ENCODE measurements at places on chromosomes 3 and 15. TPM values are rescaled to one million over a fixed set of nuclear protein-coding genes. Genes with fewer than 3 reads are reported as not detected.

SV2B gene
- total RNA-seq = 3.4 TPM

DNA sequence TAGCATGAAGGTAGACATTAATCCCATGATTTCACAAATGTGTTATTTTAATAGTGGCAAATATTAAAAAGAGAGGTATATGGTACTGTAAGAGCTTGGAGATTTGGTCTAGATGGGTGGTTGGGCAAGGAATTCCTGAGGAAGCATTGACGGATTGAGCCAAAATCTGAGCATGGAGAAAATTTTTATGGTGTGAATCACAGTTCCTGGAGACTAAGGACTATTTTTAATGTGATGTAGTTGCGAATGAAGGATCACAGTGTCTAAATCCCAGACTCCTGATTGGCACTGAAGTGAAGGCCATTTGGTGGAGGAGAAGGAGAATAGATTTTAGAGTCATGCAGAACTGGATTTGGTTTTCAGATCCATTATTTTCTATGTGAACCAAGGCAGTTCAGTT lies 188.7 kb upstream of the FEZF2 start:
- no peak for DNase-seq

- no peak for DNase-seq
These were observed 240.4 kb upstream of the BHLHE40 start for GRCh38 chr3:4738737-4739274.

GPR160 gene
- 1.7 TPM for total RNA-seq

- no peak for DNase-seq
These were observed 71.0 kb downstream of the TCF12 start for GRCh38 chr15:56989411-56989924.

GRCh38 chr15:55698653-55699052 lies 44.3 kb downstream of the PRTG start:
- DNase-seq = no peak

- DNase-seq = no peak
These were observed 30.8 kb downstream of the MAP4 start for GRCh38 chr3:47985381-47985780.

TRANK1 gene
- 23.5 TPM for total RNA-seq

DNA sequence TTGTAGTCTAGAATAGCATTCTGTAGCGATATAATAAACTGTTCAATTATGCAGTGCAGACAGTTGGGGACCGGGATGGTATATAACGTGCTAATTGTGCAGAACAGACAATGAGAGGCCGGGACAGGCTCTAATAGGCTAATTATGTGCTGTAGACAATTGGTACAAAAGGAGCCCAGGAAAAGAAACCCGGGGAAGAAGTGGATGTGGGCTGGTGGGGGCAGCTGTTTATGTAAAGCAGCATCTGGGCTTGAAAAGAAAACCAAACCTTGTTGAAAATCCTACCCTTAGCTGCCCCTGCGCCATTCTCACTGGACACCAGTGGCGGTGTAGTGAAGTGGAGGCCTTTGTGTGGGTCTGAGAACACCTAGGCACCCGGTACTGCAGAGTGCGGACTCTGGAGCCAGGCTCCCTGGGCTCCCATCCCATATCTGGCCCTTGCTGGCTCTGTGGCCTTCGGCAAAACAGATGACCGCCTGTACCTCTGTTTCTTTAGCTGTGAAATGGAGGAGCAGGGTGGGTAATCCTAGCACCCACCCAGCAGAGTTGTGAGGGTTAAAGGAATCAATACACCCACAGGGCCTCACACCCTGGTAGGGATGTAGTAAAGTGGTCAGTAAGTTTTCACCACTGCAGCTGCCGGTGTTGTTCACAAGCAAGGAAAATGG lies 51.5 kb downstream of the CMTM6 start:
- DNase-seq = no peak

DNA sequence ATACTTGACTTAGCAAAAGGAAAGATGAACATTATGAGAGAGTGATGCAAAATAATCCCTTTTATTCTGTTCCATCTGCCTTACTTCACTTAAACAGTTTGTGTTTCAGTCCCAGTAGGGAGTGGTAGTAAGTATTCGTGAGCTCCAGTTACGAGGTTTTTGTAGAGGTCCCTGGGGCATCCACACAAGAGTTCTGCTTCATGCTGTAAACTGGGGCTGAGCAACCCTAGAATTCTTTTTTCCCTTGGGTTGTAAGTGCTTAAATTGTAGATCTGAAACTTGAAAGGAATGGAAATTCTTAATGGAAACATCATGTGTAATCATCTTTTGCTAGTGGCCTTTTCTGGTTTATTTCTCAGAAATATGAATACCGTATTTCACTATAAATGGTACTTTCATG lies 79.5 kb downstream of the SEMA6D start:
- no peak for DNase-seq

DNA sequence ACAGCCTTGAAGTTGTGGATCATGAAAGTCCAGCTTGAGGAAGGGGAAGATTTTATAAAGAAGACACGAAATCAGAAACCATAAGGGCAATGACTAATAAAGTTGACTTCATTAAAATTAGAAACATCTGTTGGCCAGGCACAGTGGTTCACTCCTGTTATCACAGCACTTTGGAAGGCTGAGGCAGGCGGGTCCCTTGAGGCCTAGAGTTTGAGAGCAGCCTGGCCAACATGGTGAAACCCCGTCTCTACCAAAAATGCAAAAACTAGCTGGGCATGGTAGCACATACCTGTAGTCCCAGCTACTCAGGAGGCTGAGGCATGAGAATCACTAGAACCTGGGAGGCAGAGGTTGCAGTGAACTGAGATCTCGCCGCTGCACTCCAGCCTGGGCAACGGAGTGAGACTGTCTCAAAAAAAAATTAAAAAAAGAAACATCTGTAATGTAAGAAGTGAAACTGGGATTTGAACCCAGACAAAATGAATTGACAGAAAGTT lies 7.9 kb upstream of the UBXN7 start:
- no peak for DNase-seq

CSK gene
- total RNA-seq = 31.8 TPM

DNA sequence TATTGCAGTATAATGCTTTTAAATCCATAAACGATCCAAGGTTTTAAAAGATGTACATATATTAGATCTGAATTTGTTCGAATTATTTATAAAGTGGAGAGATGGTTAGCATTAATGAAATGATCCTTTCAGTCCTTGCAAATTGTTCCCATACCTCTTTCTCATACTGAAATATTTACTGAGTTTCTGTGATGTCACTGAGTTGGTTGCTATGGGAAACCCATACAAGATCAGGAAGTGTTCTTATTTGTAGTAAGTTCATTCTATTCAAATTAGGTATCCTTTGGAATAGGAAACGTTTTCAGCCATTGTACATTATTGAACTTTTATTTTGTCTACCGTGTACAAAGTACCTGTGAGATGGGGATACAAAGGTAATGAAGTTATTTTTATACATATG lies 73.2 kb upstream of the CHL1 start:
- DNase-seq = no peak

DNASE1L3 gene
- total RNA-seq = 7.5 TPM

DNA sequence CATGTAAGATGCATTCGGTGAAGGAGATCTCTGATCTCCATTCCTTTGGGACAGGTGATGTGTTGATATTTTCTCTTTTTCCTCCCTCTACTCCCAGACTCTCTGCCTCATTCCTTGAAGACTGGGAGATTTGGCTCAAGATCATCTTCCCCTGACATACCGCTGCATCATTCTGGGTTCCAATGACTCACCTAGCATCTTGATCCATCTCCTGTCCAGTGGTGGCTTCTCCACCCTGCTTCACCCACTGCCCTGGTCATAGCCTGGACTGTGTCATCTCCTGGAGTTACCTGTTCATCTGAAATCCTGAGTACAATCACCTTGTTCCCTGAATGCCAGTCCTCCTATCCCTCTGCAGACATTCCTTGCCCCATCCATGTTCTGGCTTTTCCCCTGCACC lies 57.4 kb upstream of the TRAK1 start:
- no peak for DNase-seq

DNA sequence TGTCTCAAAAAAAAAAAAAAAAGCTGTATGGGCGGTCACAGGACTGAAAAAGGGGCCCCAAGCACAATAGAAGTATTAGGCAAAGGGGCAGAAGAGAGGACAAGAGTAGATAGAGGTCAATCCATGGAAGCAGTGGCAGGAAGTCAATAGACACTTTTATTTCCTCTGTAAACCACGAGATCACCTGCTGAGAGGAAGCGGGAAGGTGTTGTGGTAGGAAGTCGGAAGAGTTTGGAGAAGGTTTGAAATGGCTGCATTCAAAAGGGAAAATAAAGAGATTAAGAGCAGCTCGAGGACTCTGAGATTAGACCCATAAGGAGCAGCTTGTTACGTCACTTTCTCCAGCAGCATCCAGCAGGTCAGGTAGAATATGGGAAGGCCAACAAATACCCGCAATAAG lies 14.2 kb upstream of the ZNF148 start:
- no peak for DNase-seq

GRCh38 chr15:59453474-59454215 lies 15.7 kb downstream of the FAM81A start:
- no peak for DNase-seq

- DNase-seq = no peak
These were observed 55.8 kb upstream of the MYO5C start for GRCh38 chr15:52351206-52351908.

GRCh38 chr3:42891042-42891441 lies 14.9 kb upstream of the ZNF662 start:
- no peak for DNase-seq

GOLGA8Q gene
- 1.3 TPM for total RNA-seq

ECT2 gene
- 7.0 TPM for total RNA-seq

- peak; percentile 93 for DNase-seq
These were observed 16.1 kb downstream of the CD276 start for GRCh38 chr15:73700041-73700842.

- DNase-seq = no peak
These were observed 253.5 kb downstream of the ZIC1 start for GRCh38 chr3:147662705-147663104.

- no peak for DNase-seq
These were observed 34.0 kb upstream of the GNB5 start for GRCh38 chr15:52225230-52225629.

- no peak for DNase-seq
These were observed 581.7 kb downstream of the DIPK2A start for GRCh38 chr3:144553301-144553700.

GRCh38 chr3:36944012-36944640 lies 728 bp downstream of the TRANK1 start:
- peak; percentile 90 for DNase-seq

- no peak for DNase-seq
These were observed 28.1 kb downstream of the TRIM42 start for GRCh38 chr3:140705954-140706353.

LRRIQ4 gene
- total RNA-seq = not detected

CFAP20DC gene
- 0.65 TPM for total RNA-seq

GRCh38 chr3:38133209-38133556 lies 3.7 kb downstream of the ACAA1 start:
- no peak for DNase-seq

IL17RB gene
- total RNA-seq = 0.46 TPM

GRCh38 chr3:154040283-154040682 lies 80.9 kb upstream of the ARHGEF26 start:
- DNase-seq = no peak

PLS1 gene
- not detected for total RNA-seq

DNA sequence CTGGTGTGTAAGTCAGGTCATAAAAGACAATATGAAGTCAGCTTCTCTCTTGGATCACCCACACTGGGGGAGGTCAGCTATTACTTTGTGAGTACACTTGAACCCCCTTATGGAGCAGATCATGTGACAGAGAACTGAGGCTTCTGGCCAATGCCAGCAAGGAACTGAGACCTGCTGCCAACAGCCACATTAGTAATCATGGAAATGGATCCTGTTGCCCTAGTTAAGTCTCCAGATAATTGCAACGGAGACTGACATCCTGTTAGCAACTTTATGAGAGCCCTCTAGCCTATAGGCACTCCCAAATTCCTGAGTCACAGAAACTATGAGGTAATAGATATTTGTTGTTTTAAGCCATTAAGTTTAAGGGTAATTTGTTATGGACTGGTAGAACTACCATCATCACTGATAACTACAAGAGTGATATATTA lies 110.4 kb upstream of the GMNC start:
- no peak for DNase-seq

DNA sequence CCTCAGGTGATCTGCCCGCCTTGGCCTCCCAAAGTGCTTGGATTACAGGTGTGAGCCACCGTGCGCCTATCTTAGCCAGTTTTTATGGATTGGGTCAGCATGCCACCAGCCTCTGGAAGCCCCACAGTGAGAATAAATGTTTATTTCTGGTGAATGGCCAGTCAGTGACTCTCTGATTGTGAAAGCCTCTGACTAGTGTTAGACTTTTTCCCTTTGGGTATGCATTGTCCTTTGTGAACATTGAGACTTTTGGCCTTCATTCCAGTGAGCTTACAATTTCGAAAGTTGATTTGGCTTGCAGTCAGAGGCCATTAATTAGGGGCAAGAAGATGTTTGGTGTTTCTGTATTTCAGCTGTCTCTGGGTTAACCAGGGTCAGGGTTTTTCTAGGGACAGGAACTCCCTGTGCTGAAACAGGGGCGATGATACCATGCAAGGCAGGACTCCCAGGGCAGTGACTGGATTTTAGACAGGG lies 274.5 kb upstream of the C2CD4B start:
- DNase-seq = no peak

SLC28A1 gene
- total RNA-seq = 0.24 TPM

GRCh38 chr3:157159037-157159761 lies 748 bp downstream of the CCNL1 start:
- DNase-seq = peak; percentile 92

- DNase-seq = peak; percentile 80
These were observed 9.5 kb downstream of the ZBTB47 start for GRCh38 chr3:42662813-42663535.

- DNase-seq = no peak
These were observed 63.6 kb upstream of the ARL8B start for GRCh38 chr3:5058471-5058951.

DNA sequence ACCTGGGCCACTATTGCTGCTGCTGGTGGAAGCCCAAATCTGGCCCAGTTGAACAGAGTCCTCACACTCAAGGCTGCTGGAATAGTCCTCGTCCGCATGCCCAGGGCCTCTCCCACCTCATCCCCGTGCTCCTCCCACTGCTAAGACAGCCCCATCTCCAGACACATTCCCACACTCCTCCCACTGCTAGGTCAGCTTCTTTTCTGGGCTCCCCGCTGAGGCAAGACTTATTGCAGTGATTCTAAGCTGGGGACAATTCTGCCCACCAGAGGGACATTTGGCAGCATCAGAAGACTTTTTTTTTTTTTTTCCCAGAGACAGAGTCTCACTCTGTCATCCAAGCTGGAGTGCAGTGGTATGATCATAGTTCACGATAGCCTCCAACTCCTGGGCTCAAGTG lies 35.1 kb downstream of the POC1A start:
- no peak for DNase-seq

- DNase-seq = no peak
These were observed 2.7 kb downstream of the ABHD14A start for GRCh38 chr3:51977446-51978142.

CSPG5 gene
- 0.51 TPM for total RNA-seq

CACNA2D2 gene
- total RNA-seq = 2.6 TPM

TP63 gene
- total RNA-seq = 0.46 TPM

GRCh38 chr3:37096975-37097374 lies 77.4 kb downstream of the LRRFIP2 start:
- no peak for DNase-seq

GRCh38 chr15:63869371-63870042 lies 35.8 kb upstream of the HERC1 start:
- no peak for DNase-seq

GRCh38 chr3:106184540-106185457 lies 316.0 kb upstream of the CBLB start:
- no peak for DNase-seq

GRCh38 chr3:155078711-155079467 lies 1.2 kb upstream of the MME start:
- no peak for DNase-seq

All from posterior vena cava (tissue), 2 donors.